T-helper 22 cell (primary cell): ENCODE measurements at places on chromosomes 12 and 14.

DNA sequence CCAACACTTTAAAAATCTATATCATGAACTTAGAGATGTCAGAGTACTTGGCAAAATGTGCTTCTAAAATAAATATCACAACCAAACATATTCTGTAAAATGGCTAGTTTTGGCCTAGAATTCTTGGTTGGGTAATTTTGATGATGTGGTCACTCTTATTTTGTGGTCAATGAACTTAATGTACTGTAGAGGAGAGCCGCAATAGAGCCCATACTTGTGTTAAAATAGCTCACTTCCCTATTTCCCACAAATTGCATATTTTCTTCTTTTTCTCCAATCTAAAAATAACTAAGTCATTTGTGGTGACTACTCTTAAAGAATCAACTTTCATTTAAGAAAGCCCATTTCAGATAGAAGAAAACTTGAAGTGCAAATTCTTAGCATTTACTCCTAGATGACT is 619.4 kb downstream of the CCER1 start:
- no peak for DNase-seq

DNA sequence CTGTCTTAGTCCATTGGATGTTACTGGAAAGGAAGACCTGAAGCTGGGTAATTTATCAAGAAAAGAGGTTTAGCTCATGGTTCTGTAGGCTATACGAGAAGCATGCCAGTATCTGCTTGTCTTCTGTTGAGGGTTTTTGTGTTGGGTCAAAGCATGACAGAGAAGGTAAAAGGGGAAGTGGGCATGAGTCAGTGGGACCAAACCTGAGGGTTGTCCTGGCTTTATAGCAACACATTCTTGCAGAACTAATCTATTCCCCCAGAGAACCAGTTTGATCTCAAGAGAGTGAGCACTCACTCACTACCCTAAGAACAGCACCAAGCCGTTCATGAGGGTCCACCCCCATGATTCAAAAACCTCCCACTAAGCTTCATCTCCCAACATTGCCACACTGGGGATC is 19.0 kb upstream of the KRAS start:
- no peak for DNase-seq

DNA sequence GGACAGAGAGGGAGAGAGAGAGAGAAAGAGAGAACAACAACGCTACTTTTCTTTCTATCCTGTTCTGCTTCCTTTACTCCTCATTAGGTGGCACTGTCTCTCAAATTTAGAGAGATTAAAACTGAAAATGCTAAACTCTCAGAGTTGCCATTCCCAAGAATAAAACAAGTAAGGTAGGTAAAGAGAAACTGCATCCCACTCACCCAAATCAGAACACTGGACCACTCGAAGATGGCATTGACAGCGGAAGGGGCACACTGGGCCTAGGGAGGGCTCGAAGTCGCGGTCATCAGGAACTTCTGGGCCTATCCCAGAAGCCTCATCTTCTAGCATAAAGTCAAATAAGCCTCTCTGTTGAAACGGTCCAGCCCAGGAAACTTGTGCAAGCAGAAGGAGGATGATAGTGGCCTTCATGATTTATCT is 4.5 kb downstream of the DCN start:
- no peak for DNase-seq

DNA sequence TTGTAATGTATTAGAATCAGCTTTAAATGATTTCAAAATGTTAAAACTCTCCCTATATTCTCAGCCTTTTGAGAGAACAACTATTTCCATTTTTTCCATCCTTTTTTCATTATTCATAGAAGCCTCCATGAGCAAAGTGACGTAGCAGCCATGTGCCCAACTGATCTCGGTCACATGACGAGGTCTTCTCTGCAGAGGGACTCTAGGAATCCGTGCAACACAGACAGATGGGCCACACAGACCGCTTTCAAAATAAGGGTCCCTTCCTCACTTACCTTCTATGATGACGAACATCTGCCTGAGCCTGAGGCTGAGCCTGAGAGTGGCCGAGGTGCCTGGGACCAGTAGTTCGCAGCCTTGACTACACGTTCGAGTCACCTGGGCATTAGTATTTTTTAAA is 293.8 kb downstream of the FOXN3 start:
- no peak for DNase-seq

GRCh38 chr14:69153873-69154270 is 953 bp upstream of the DCAF5 start:
- DNase-seq: no peak
